ENCODE measurements at places on chromosomes 11 and 22.

DNA sequence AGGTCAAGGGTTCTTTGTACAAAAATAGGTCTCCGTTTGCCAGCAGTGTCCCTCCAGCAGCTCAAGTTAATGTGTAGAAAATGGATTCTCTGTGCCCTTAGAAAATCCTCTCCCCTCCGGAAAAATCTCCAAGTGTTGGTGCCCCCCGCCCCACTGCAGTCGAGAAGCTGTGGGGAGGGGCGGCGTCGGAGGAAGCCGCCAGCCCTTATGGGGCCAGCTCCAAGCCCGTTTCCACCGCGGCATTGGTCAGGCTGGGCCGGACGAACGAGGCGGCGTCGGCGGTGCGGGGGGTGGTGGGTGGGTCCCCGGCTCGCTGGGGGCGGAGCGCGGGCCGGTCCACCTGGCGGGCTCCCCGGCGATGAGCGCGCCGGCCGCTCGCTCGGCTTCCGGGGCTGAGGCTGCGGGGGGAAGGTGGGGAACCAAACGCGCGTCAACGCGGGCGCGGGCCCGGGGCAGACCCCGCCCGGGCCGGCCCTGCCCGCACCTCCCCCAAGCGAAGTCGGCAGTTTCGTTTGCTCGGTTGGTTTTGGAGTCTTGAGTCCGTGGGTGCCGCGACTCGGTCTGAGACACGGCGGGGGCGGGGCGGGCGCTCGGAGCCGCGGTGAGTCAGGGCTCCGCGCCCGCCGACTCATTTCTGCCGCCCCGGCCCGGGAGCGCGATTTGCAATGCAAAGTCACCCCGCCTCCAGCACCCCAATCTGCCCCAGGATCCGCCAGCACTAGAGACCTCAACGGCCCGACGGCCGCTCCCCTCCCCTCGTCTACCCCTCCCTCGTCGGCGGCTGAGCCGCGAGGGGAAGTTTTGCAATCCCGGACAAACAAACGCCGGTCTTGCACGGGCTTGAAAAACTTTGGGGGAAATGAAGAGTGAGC lies 1.4 kb downstream of the ASCL2 start:
- DNase-seq = peak; percentile 23

- no peak for DNase-seq
These were observed 32.5 kb downstream of the NOX4 start for GRCh38 chr11:89458716-89459115.

DNA sequence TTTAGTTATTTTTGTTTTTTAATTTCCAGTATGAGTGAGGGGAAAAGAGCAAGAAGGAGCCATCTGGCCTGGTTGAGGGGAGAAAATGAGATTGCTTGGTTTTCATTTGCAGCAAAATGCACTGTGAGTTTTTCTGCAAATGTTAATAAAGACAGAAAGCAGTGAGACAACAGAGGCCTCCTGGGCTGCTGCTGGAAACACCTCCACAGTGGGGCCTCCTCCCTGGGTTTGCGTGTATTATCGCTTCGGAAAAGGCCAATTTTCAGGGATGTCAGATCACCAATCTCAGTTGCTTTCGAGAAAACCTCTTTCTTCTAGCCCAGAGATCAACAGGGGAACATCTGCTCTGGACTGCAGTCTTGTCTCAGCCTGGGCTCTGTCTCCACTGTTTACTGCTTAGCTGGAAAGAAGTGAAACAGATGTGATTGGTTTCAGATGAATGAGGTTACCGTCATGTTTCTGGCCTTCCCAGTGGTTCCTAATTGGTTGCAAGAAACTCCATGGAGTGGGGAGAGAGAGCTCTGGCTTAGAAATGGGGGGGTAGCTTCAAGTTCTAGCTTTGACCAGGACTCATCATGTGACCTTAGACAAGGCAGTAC lies 17.3 kb downstream of the TSPAN18 start:
- DNase-seq = no peak

DNA sequence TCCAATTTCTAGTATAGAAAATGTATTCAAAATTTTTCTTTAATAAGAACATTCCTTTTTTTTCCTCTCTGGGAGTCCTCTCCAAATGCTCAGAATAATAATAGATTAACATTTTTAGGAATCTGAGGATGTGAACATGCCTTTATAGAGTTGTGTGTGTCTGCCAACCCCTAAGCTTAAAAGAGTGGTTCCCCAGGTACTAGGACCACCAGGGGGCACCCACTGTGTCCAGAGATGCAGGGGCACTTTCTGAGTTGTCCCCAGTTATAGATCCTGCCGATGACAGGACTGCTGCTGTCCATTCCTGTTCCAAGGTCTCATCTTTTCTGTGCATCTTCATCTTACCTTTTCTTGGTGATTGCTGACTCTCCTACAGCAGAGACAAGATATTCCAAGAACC lies 27.0 kb upstream of the MICAL2 start:
- DNase-seq = no peak

GRCh38 chr11:7381937-7382336 lies 103.4 kb upstream of the OLFML1 start:
- DNase-seq = no peak

DNA sequence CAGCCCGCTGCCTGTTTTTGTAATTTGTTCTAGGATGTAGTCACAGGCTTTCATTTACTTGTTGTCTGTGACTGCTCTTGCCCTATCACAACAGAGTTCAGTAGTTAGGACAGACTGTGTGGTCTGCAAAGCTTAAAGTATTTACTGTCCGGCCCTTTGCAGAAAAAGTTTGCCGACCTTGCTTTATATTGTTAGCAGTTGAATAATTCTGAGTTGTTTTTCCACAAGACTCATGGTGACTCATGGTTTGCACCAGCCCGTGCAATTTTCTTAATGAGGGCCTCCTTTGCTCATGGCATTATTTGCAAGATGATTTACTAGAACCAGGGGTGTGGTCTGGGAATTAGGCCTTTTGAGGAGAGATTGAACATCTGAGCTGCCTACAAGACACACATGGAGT lies 110.6 kb downstream of the SCN3B start:
- no peak for DNase-seq

- no peak for DNase-seq
These were observed 1.6 kb downstream of the SESN3 start for GRCh38 chr11:95229199-95229992.

DNA sequence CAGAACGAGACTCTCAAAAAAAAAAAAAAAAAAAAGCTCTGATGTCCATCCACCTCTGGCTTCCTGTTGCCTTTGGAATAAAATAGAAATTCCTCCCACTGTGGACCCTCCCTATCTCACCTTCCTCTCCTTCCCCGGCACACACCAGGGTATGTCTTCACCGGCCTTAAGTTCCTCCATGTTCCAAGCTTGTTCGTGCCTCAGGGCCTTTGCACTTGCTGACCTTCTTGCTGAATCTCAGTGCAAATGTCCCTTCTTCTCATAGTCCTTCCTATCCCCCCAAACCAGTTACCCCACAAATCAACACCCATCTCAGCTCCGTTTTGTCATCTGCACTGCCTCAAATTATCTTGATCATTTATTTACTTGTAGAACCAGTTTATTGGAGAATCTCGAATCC lies 20.6 kb downstream of the IFT27 start:
- no peak for DNase-seq

DNA sequence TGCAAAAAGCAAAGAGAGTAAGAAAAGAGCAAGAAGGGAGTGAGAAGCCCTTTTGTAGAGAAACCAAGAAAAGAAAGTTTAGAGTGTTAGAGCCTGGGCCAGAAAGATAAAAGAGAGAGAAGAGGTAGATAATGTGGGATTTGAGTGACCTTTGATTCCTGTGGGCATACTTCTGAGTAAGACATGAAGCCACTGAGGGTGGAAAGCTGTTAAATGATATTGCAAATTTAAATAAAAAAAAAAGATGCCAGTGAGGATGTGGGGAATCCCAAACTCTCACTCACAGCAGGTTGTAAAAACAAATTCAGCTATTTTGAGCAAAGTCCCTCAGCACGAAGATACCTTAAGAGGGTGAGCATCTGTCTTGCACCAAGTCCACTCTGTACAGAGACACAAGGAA lies 59.4 kb upstream of the TOP3B start:
- DNase-seq = no peak

GRCh38 chr11:63590024-63590788 lies 24.0 kb downstream of the PLAAT3 start:
- DNase-seq = no peak

- no peak for DNase-seq
These were observed 301.3 kb downstream of the DDX10 start for GRCh38 chr11:108966206-108966605.

DNA sequence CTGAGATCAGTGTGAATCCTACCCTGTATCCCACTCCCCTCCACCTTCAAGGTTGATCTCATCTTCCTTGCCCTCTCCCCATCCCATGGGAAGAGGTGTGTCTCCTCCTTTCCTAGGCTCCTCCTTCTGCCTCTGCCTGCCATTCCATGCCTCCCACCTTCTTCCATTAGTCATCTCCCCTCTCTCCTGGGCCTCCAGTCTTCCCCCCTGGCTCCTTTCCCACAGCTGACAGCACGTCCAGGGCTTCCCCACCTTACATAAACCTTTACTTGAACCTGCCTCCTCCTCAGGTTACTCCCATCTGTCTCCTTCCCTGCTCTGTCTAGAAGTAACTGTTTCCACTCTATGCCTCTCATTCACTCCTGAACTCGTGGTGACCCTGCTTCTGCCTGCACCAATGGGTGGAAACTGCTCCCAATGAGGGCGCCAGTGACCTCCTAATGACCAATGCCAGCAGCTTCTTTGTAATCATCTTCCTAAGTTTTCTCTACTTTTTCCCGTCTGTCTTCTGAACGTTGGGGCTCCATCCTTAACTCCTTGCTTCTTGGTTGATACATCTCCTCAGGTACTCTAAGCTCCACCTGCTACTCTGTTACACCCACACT lies 266.9 kb upstream of the NARS2 start:
- DNase-seq = no peak

DNA sequence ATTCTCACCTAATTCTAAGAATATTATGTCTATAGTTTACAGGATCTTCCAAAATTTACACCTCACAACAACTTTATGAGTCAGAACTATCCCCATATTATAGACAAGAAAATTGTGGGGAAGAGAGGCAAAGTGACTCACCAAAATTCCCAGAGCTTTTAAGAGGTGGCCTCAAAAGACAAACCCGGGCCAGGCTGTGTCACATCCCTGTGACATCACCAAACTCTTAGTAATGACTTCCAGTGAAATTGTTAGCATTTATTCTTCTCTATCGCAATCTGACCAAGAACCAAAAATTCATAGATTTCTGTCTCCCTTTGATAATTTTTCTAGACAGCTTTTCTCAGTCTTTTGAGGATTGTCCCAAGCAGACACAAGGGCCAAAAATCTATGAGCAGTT lies 134.3 kb downstream of the SNX19 start:
- DNase-seq = no peak

- DNase-seq = no peak
These were observed 985.6 kb downstream of the BRD1 start for GRCh38 chr22:48841881-48842582.

DNA sequence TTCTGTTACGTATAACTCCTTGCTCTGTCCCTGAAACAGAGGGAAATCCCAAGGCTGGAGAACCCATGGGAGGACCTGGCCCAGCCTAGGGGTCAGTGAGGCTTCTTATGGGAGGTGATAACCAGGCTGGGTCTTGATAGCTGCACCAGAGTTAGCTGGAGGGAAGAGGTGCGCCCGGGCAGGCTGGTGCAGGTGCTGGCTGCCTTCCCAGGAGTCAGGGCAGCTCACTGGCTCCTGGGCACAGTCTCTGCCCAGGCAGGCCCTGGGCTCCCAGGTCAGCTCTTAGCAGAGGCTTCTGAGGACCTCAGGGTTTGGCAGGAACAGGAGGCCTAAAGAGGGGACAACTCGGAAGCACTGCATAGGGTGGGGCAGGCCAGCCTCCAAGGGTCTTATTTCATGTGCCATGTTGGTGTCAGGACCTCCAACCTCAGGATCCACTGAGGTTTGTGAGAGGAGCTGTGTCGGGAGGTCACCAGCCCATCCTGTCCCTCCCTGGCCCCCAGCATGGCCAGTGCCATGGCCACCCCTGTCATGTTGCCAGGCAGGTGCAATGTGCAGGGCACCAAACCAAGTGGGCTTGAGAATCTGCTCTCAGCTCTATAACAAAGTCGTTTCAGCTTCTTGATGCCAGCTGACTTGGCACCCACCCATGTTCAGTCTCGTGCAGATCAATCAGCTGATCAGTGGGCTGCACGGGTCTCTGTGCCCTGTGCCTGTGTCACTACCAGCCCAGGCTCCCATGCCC lies 20.5 kb upstream of the CELSR1 start:
- DNase-seq = no peak

- DNase-seq = peak; percentile 5
These were observed 431 bp downstream of the KMT2A start for GRCh38 chr11:118436639-118437207.

DNA sequence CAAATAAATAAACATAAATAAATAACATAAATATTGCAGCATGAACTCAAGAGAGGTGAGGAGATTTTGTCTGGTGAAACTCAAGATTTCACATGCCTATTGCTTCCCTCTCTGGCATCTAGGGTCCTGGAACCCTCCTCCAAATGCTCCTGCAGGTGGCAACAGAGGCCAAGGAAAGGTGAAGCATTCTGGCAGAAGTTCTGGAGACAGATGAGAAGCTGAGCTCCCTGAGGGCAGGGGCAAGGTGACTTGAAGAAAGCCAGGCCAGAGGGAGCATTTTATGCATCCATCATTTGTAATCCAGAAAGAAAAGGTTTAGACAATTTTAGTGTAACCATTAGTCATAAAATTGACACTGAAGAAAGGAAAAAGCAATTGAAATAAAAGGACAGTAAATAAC lies 64.9 kb downstream of the ENDOD1 start:
- no peak for DNase-seq

- no peak for DNase-seq
These were observed 10.0 kb downstream of the BCL2L13 start for GRCh38 chr22:17648569-17648968.

GRCh38 chr11:36051235-36052144 lies 107.6 kb downstream of the LDLRAD3 start:
- no peak for DNase-seq

DNA sequence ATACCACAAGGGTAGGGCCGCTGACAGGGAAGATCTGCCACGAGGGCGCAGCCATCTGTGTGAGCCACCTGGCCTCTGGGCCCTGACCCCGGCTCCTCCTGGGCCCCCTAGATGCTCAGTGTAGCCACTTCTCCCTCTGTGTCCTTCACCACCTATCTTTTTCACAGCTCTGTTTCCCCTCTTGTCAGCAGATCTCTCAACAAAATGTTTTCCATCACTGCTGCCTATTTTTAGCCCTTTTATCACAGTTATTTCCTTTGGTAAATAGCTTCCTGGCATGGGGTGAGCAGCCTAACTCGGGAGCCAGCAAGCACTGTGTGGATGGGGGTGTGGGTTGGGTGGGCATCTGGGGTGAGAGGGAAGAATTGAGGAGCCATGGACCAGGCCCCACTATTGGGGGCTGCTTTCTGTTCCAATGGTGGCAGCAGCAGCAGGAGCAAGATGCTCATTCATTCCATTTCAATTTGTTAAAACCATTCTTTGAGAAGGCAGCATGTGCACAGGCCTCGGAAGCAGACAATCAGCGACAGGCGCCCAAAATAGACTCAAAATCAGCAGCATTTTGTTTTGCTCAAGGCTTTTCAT lies 135.2 kb upstream of the NAV2 start:
- no peak for DNase-seq

GRCh38 chr22:38291201-38291777 lies 18.5 kb upstream of the TMEM184B start:
- DNase-seq = no peak

DNA sequence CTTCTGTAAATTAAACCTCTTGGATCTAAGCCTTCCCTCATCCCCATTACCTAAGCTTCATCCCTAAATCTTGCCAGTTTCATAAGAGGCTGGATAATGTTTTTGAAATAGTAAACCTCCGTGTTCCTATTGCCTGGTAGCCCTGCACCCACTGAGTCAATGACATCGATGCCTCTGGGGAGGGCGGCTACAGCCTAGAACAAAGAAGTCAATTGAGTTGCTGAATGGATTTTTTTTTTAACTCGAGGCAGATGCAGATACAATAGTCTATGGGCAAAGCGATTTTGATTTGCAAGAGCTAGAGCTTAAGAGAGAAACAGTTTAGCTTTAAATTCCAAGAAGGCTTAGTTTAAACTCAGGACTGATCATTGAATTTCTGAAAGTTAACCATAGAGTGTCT lies 121.3 kb downstream of the NECTIN1 start:
- no peak for DNase-seq
